ENCODE measurements at places on chromosomes 4 and X.

DNA sequence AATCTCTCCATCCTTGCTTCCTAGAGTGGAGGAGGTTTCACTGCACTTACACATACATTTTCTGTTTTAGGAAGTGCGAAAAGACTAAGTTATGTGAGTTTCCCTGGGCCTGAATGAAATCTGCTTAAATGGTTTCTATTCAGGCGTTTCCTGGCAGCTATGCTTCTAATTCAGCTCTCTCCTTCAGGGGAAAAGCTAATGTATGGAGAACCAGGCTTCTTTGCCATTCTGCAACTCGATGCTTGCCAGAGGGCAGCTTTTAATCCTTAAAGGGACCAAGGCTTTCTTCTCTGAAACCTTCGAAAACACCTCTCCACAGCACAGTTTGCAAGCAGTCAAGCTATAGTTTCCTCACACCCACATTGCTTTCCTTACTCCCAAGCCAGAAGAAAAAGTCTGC lies 89.5 kb upstream of the ARX start:
- no peak for DNase-seq

DNA sequence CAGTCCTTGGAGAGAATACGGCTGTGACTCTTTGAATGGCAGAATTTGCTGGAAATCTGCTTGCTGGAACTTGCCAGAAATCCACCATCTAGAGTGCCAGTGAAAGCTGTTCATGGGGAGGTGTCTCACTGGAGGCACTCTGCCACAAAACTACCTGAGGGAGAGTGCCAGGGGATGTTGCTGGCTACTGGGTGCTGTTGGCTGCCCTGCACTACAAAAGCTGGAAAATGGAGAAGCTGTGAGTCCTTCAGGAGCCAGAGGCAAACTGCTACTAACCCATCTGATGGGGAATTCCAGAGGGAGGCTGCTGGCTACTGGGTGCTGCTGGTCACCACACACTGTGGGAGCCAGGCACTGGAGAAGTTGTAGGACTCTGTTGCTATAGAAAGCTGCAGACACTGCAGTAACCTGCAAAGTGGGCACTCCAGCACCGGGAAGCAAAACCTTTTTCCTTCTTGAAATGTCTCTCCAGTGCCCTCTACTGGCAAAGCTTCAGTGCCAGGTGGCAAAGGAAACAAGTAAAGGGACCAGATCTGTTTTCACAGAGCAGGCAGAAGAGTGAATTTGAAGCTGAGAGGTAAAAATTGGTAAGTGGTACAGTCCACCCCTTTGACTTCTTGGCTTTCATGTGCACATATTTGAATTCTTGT lies 47.8 kb upstream of the HSD17B10 start:
- peak; percentile 48 for DNase-seq

DNA sequence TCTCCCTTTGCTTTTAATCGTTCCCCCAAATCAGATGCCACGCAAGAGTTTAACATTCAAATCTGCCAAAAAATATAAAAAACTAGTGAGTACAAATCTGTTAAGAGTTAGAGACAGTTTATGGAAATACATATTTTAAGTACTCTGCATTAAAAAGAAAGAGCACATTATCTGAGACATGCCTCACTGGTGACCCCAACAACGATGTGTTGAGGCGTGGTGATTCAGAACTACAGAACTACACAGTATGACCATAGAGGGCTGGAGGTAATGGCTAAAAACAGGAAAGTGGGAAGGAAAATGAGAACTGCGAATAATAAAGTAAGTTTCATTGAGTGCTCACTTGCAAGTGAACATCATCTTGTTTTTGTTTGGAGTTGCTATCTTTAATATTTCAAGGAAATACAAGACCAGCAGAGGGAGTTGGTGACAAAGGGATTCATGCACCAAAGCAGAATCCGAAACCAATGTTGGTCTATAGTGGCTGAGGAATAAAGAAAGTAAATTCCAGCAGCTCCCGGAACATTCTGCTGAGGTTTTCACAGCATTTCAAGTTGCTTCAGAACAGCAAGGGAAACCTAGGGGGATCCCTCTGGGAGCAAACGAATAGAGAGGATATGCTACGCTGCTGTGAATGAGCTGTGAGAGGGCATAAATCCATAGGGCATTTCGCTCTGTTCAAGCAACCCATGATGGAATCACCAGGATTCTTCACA lies 92.2 kb downstream of the DCHS2 start:
- no peak for DNase-seq

GRCh38 chr4:94690851-94691254 lies 66.9 kb upstream of the BMPR1B start:
- DNase-seq: no peak

DNA sequence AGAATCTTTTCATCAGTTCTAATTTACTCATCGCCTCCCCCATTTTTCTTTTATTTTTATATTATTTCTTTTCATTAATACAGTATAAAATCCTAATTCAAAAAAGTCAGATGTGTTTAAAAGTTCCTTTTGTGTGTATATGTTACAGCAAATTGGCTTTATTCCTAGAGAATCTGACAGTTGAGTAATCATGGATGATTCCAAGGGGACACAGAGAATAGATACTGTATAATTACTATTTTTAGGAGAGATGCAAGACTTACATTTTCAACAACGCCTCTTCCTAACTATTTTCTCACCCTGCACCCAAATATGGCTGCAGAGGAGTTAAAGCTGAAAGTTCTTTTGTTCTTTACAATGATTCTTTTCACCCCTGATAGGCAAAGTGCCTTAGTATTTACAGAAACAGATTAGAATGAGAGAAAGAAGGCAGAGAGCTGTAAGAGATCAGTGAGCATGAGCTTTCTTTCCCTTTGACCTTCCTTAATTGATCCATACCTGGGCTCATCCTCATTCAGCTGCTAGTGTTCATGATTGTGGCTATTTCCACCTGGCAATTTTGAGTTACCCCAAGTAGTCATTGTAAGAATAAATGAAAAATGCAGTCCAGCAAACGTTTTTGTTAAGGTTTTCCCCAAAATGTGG lies 210.8 kb downstream of the SLC4A4 start:
- no peak for DNase-seq

DNA sequence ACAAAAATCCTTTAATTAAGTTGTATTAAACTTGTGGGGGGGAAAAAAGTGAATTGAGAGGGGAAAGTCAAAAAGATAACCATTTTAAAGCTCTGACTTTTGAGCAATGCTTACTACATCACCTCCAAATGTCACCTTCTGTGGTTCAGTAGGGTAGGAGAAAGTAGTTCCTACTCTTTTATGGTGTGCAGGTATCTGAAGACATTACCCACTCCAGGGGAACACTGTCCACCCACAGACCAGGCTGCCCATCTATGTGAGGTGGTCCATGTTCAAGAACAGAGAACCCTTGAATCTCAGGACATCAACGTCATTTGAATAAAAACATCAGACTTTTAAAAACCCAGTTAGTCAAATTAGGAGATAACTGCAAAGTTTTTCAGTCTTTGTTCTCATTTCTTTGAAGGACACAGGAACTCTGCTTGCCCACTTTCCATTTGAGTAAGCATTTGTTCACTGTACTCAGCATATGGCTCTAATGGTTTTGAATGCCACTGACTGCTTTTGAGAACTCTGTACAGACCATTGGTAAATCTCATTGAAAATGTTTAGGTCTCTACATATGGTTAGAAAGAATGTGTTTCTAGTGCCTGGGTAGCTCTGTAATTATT lies 18.4 kb downstream of the NMU start:
- no peak for DNase-seq

DNA sequence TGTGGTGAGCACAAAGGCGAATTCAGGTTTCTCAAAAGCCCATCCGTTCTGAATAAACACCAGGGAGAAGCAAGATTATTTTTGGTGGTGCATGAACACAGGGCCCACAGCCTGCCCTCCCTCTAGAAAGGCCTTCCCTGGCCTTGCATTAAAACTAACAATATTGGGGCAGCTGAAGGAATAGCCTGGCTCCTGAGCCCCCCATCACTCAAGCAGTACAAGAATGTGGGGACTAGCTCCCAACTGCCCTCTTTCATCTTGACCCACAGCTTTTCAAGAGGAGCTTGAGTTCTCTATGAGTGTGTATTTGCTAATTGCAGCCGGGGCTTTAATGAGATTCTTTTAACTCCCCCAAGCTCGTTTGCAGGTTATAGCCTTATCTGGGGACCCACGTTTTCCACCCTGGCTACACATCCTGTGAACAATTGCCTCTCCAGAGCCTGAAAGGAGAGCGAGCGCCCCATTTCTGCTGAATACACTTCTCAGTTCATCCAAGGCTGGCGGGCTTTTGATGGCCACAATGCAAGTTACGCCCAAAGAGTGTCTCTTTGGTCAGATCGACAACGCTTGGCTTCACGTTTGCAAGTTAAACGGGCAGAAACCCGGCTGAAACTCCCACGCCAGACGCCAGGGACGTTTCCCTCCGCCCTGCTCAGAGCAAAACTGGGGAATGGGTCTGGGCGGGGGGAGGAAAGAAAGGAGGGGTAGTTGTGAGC lies 4.7 kb upstream of the GSX2 start:
- DNase-seq: no peak

- no peak for DNase-seq
These were observed 371.2 kb downstream of the AFF2 start for GRCh38 chrX:148871422-148872160.

- DNase-seq: no peak
These were observed 932 bp downstream of the TLR10 start for GRCh38 chr4:38781854-38782261.

GRCh38 chrX:54173791-54174190 lies 9.3 kb downstream of the FAM120C start:
- no peak for DNase-seq

DNA sequence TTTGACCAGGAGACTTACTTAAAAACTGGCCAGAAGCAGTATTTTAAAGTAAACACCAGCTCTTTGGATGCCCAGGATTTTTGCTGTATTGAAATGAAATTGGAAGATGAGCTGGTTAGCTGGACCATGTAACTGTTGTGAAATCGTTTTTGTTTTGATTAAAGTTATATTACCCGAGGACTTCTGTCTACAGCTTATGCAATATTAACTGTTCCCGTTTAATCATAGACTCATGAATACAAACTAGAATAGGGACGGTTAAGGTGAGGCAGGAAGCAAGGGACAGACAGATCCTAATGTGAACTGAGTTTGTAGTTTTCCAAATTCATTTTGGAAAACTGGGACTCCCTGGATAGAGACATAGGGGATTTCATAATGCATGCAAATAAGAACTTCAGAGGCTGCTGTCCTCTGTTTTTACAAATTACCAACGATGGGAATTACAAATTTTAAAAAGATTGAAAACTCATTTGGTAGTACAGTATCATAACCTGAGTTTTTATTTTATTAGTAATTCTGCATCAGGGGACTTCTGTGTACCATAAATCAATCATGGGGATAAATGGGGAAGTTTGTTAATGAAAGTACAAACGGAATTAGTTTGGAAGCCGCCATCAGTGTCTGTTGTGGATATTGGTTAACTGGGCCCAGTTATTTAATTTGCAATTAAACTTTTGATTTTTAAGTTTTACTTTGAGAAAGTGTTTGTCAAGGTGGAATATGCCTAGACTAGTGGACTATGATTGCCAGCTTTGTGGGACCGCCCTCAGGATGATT lies 304.4 kb downstream of the AFF2 start:
- no peak for DNase-seq

DNA sequence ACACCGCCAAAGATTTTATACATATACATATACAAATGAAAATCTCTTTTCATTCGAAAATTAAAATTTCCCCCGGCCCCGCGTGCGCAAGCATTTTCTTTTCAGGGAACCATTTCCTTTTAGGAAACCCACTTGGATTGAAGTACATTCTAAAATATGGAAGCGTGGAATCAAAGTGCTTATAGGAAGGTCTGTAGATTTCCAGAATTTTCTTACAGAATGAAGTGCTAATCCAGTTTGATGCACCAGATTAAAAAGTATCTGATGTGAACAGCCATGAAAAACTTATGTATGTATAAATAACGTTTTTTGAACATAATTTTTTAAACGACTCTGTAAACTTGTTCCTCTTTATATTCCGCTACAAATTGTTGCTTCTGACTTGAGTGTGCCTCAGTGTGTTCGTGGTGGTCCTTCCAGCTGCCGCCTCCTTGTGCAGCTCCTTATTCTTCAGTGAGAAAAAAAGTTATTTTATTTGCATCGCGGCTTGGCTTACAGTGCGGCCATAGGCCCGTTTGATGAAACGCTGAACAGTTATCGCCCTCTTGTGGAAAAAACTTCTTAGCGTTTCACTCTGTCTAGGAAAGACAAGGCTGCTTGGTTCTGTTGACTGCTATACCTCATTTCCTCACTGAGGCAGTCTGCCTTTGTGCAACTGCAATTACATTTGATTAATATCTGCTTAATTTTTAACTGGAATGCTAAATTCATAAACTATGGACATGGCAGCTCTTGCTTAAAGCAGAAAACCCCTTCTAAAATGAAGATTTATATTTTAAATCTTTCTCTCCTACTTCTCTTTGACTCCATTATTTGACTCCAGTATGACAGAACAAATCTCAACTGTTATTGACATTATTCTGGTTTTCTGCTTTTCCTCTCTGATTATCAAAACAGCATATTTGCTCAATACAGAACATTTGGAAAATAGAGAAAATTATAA lies 4.7 kb upstream of the NKX6-1 start:
- no peak for DNase-seq

- no peak for DNase-seq
These were observed 219.4 kb downstream of the SLC4A4 start for GRCh38 chr4:71558248-71558647.

- peak; percentile 36 for DNase-seq
These were observed 9.7 kb upstream of the GEMIN8 start for GRCh38 chrX:14039344-14039743.

DNA sequence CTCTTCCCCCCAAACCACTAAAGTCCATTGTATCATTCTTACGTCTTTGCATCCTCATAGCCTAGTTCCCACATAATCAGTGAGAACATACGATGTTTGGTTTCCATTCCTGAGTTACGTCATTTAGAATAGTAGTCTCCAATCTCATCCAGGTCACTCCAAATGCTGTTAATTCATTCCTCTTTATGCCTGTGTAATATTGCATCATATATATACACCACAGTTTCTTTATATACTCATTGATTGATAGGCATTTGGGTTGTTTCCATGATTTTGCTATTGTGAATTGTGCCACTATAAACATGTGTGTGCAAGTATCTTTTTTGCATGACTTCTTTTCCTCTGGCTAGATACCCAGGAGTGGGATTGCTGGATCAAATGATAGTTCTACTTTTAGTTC lies 57.2 kb downstream of the ARFIP1 start:
- DNase-seq: no peak

DNA sequence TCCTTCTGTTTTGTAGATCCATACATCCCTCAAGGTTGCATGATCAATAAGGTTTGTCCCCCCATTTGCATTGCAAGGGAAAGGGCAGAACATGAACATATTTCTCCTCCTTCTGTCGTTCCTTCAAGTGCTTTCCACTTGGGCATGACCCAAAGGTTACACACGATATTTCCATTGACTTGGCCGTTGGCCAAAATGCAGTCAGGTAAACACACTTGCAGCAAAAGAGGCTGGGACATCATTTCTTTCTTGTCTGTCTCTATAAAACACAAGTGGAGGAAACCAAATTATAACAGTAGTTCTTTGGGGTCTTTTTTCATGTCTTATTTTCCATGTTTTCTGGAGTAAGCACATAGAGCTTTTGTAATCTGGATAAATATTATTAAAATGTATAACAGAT lies 156.1 kb downstream of the FRAS1 start:
- no peak for DNase-seq

All from neuronal stem cell (in vitro differentiated cells).